ENCODE measurements at places on chromosomes 5 and 9.
A peak's percentile ranks its signal among the peaks of the same experiment; 100 is the strongest.

DNA sequence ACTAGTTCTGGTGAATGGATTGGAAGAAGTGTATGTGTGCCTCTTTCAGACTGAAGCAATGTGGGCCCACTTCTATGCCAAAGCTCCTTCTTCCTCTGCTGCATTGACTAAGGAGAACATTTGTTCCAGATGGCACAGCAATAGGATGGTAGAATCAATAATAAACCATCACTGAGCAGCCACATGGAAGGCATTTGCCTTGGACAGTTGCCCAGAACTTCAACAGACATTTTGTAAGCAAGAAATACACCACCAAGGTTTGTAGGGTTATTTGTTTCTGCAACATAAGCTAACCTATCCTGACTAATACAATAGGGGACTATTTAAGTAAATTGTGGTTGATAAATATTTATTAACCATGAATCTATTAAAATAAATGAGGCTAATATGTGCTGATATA is 37.7 kb upstream of the CSNK1G3 start:
- no peak for DNase-seq

- no peak for DNase-seq
Observed at GRCh38 chr9:113625486-113625885, 162.0 kb downstream of the RGS3 start.

- DNase-seq: no peak
Observed at GRCh38 chr9:84742261-84742660, 72.7 kb downstream of the NTRK2 start.

DNA sequence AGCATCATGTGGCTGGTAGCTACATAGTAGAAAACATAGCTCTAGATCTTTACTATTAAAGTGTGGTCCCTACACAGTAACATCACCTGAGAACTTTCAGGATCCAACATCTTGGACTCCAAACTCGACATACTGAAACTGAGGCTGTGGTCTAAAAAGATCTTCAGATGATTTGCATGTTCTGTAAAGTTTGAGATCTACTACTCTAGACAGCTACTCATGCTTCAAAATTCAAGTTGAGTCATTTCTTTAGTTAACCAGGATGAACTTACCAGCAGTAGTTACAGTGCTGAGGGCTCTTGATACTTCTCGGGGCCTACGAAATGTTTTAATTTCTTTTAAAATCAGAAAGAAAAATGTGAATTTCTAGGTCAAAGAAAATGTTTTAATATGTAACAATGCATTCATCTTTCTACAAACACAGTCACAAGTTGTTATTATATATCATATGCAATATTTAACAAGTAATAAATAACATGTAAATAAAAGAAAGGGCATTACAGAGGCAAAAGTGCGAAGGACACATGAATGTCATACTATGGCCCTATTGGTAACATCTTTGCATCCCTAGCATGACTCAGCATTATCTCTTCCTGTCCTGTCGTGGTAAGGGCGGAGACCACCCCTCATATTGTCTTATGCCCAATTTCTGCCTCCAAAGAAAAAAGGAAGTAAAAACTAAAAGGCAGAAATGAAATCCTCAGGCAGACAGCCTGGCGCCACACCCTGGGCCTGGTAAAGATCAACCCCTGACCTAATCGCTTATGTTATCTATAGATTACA is 563.9 kb upstream of the TLE4 start:
- DNase-seq: no peak

DNA sequence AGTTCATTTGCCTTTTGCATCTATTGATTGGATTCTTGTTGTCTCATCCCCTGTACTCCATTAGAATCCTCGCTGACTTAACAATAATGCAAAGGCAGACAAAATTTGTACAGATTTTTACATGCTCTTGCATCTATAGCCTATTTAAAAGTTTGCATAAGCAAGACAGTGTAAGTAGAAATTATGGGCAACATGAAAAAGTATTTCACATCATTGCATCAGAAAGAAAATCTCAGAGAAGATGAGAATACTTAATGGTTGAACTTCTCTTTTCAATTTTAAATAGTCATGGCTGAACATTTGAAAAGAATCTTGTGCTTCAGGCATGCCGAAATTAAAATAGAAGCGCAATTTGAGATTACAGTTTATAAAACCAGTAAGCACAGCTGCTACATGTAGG is 226.4 kb downstream of the EFNA5 start:
- DNase-seq: no peak

DNA sequence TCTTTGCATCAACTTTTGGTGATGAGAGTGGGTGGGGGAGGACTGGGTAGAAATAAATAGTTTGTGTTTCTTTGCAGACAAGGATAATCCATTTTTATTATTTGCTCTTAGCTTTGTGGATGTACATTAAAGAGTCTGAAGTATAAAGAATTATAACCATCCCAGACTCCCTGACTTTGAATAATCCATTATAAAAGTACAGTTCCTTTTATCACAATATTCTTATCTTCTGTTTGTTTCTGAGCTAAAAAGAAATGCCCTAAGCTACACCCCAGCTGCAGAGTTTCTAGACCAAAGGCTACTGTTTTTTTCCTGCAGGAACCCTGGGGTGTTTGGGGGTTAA is 77.9 kb downstream of the NDFIP1 start:
- no peak for DNase-seq

GRCh38 chr5:66840511-66841013 is 244.4 kb downstream of the MAST4 start:
- DNase-seq: no peak

DNA sequence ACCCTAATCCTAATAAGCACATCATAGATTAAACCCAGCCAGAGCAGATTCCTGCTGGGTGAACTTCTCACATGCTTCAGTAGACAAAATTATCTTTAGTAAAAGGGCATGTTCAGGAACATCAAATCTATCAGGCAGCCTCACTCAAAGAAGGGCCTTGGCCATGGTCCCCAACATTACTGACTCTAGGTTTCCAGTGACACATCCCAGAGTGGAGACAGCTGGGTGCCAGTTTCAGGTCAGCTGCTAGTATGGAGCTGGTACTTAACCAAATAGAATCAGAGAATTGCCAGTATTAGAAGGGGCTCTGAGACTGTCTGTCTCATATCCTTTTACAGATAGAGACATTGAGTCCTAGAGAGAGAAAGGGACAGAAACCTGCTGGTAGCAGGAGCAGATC is 44.1 kb upstream of the GALNT10 start:
- DNase-seq: no peak

GRCh38 chr9:124183772-124184171 is 74.0 kb upstream of the NEK6 start:
- DNase-seq: no peak

DNA sequence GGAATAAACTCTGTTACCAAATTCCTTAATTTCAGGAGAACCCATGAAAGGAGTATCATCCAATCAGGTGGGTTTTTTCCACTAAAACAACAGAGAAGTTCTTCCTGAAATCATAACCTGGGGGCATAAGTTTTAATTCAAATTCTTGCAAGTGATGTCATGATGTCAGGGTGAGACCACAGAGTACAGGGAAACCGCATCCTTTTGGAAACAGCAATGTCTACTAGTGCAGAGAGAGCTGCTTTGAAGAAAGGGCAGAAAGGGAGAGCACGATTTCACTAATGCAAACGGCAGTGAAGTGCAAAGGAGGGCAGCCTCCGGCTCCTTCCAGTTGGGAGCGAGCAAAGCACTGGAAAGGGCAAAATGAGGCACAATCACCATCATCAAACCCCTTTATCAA is 20.6 kb upstream of the CMBL start:
- no peak for DNase-seq

GRCh38 chr5:56852228-56853000 is 37.1 kb downstream of the MAP3K1 start:
- DNase-seq: no peak

DNA sequence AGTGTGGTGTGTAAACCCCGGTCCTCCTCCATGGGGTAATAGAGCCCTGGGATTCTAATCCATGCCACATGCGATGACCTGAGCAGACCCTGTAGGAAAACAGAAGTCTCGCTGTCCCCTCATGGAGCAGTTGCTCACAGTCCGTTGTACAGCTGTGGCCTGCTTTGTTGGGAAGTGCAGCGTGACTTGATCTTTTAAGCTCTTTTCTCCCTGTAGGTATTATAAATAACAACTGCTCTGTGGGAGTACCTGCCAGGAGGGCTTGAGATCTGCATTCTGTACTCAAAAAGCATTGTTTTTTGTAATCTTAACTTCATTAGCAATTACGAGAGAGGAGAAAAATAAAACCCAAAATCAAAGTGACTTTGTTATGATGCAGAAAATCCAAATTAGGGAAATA is 17.3 kb downstream of the MEGF10 start:
- no peak for DNase-seq

- DNase-seq: no peak
Observed at GRCh38 chr5:58275516-58275915, 184.4 kb downstream of the PLK2 start.

DNA sequence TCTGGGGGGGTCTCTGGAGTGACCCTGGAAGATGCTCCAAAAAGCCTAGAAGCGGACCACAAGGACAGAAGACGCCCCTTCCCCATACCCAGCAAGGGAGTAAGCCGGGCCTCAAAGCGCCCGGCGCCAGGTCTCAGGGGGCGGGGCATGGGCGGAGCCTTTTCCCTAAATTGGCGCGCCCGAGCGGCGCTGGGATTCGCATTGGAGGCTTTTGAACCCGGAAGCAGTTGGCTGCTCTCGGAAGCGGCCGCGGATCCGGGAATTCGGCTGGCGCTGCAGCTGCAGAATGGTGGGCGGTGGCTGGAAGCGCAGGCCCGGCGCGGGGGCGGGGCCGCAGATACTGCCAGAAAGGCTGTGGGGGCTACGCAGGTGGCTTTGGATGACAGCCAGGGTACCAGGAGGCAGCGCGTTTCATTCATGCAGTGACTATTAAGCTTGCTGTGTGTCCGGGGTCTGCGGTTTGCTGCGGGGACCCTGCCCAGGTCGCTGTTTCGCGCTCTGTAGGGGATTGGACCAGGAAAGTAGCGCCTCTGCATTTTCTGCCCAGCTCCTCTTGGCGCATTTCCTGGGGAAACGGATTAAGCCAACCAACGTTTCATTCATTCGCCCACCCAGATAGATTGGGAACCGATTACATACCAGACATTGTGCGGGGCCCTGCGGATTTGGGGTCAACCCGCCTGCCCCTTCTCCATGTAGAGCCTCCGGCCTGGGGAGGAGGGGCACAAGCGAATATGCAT is 83.0 kb upstream of the FREM1 start:
- peak; percentile 3 for DNase-seq

GRCh38 chr5:57684299-57684702 is 201.7 kb upstream of the ACTBL2 start:
- DNase-seq: no peak

GRCh38 chr5:142758062-142758795 is 11.9 kb upstream of the ARHGAP26 start:
- no peak for DNase-seq

DNA sequence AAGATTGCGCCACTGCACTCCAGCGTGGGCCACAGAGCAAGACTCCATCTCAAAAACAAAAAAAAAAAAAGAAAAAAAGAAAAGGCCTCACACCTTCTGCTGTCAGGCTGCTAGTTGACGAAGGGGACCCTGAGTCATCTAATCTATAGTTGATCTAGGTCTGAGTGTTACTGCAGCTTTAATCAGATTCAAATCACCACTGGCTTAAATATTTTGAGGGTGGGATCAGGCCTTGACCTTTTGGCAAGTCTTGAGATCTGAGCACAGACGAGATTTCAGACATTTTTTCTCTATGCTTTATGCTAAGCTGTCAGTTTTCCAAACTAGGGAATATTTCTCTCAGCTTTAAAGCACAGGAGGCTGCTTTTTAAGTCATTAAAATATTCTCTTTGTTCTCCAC is 240.9 kb downstream of the GLIS3 start:
- DNase-seq: no peak

DNA sequence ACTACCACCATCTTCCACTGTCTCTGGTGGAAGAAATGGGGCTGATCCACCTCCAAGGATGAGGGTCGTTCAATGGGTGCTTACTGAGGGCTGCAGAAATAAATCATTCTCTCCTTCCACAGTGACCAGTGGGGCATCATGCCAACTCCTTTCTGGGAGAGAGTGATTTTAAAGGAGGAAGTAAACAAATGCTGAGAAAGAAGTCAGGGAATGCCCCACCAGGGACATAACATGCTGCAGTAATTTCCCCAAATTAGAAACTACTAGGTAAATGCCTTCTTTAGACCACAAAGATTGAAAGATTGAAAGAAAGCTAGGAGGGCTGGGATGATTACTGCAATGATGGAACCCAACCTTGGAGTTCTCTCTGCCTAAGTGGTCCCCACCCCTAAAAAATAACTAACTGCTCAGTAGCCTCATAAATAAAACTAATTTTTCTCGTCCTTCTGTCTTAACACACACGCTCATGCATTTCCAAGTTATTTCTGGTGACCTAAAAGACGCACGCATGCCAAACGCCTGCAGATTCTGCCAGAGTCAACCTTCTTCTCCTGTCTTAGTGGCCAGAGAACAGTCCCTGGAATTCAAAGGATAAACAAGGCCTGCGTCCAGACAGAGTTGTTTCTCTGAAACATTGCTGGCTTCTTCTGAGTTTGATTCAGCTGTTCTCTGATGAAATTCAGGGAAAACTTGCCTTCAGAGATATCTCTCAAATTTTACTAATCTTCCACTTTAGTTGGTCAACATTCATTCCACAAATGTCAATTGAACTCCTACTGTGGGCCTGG is 250.0 kb downstream of the NR3C1 start:
- no peak for DNase-seq

DNA sequence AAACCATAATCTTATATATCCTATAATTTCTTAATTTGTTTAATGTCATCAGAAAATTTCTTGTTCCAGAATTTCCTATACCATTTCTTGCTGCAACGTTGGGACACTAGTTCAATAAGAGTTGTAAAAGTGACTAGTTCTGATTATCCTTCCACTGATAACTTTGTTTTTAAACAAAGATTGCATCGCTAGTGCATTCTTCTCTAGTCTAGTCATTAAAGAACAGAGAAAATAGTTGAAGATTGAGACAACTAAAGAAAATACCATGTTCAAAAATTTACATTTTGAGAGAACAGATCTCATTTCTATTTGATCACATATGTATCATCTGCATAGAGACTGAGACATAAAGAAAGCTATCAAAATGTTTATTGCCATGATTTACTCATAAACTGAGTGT is 1888.2 kb downstream of the EFNA5 start:
- no peak for DNase-seq

DNA sequence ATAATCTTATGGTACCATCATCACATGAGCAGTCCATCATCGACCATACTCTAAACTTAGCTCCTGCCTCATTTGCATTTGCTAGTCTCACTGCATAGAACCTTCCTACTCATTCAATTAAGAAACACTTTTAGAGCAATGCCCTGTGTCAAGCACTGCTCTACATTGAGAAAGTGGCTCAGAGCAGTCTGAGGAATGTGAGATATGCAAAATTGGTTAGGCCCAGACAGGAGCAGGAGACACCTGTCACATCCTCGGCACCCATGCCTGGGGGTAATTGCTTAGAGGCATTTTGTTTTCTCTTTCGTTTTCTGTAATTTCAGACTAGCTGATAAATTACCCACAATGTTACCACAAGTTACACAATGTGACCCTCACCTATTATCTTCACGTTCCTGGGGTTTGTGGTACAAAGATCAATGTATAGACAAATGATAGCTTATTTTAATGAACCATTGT is 4.9 kb upstream of the RARS1 start:
- no peak for DNase-seq

GRCh38 chr9:20728493-20729220 is 44.6 kb downstream of the FOCAD start:
- no peak for DNase-seq

GRCh38 chr5:58015175-58015574 is 444.7 kb downstream of the PLK2 start:
- no peak for DNase-seq

All from stimulated activated CD4-positive, alpha-beta T cell treated with anti-CD3 and anti-CD28 coated beads, TNF-alpha, amount 100 ng/mL, for 1 hour (primary cell).